Stimulated activated CD8-positive, alpha-beta memory T cell treated with anti-CD3 and anti-CD28 coated beads, Interleukin-4, amount 100 ng/mL, for 4 hours (primary cell): ENCODE measurements at places on chromosomes 11 and 22.

- no peak for DNase-seq
Observed at GRCh38 chr11:33347490-33348125, 90.4 kb downstream of the HIPK3 start.

GRCh38 chr11:69644071-69644961, 3.4 kb downstream of the CCND1 start:
- no peak for DNase-seq

GRCh38 chr11:45169310-45170072, 23.1 kb downstream of the PRDM11 start:
- DNase-seq = no peak

DNA sequence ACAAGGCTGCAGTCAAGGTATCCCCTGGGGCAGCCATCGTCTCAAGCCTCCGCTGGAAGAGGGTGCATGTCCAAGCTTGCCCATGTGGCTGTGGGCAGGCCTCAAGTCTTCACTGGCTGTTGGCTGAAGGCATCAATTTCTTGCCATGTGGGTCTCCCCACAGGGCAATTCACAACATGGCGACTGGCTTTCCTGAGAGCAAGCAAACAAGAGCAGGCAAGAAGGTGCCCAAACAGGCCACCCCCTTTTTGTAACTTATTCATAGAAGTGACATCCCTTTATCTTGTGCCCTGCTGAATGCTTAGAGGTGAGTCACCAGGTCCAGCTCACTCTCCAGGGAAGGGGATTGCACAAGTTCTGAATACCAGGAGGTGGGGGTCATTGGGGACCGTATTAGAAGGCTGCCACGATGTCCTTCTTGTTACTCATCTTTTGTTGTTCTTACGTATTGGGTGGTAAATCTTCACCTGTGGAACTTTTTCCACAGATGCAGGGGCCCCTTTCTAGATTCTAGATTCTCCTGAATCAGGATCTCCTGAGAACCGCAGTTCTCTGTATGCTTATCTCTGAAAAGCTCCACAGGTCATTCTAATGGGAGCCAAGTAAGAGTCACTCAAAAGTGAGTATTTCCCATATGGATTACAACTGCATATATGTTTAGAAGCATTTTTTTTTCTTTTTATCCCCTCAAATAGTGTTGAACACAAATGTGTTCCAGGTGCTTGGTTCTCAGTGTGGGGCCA, 44.2 kb upstream of the MICAL2 start:
- DNase-seq = no peak

DNA sequence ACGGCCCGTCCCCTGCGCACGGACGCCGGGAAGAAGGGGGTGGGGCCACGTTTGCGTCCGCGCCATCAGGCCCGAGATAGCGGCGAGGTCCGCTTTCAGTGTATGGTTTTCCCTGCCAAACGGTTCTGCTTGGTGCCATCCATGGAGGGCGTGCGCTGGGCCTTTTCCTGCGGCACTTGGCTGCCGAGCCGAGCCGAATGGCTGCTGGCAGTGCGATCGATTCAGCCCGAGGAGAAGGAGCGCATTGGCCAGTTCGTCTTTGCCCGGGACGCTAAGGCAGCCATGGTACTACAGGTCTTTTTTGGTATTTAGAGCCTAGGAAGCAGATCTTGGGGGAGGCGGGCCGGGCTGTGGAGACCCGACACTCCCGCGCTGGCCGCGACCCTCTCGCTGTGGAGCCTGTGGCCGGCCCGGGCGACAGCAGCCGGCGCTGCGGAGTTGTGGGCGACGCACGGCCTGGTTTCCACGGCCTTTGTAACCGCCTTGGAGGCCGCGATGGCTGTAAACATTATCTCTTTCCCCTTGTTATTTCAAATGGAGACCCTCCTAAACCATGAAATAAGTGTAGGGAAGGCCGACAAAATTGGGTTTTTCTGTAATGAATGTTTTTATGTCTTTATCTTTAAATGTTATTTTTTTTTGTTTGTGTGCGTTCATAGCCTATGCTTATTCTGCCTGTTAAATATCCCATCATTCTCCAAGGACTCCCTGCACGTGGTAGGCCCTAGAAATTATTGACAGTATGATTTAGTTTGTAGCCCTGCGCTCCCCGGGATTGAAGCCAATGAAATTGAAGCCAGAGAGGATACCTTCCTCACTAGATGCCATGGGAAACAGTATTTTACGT, at the start of gene AASDHPPT:
TSS of gene AASDHPPT (plus strand) at position 54 of the 847 bp plus-strand sequence. CDS start at position 103, 49 bp downstream.
- no peak for DNase-seq

DNA sequence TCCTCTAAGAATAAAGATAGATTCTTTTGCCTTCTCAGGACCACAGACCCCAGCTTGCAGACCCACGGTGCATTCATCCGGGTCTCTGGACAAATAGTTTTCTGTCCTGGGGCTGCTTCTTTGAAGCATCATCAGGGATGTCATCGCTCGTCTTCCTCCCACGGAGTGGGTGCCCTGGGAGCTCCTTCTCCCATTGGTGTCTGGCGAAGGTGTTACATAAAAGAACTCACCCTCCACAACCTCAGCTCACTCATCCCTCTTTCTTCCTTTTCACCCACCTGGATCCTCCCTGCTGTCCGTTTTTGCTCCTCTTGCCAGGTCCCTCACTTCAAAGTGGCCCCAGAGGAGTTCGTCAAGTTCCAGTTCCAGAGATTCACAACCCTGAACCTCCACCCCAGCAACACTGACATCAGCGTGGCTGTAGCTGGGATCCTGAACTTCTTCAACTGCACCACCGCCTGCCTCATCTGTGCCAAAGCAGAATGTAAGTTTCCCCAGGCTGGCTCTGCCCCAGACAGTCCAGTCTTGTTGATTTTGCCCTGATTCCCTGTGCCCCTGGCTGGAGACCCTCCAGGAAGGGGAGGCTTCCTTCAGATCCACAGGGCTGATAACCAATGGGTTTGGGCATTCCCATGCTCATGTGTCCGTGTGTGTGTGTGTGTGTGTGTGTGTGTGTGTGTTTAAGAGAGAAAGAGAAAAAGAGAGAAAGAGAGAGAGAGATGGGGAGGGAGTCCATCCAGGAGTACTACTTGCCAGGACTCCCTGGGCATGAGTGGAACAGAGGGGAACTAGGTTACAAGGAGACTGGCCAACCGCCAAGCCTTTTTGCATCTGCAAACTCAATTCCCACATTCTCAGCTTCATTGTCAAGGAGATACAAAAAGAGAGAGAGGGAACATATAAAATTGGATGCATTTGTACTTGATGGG, 204.2 kb upstream of the TBCEL start:
- DNase-seq = no peak

DNA sequence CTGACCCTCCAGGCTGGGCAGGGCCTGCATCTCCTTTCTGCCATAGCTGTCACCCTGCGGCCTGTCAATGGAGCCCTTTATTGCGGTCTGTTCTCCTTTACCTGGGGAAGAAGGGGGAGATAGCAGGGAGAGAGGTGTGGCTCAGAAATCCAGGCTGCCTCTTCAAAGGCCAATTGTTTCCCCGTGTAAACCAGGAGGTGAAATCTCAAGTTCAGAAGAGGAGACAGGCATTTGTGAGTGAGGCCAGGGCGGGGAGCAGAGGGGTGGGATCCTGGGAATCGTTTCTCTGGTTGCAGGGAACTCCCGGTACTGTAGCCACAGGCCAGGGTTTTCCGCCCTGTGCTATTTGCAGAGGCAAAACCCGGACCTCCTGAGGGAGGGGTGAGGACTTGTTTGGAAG, 9.1 kb downstream of the DCPS start:
- DNase-seq = no peak

GRCh38 chr22:46073683-46074504, 76.4 kb upstream of the PPARA start:
- no peak for DNase-seq

DNA sequence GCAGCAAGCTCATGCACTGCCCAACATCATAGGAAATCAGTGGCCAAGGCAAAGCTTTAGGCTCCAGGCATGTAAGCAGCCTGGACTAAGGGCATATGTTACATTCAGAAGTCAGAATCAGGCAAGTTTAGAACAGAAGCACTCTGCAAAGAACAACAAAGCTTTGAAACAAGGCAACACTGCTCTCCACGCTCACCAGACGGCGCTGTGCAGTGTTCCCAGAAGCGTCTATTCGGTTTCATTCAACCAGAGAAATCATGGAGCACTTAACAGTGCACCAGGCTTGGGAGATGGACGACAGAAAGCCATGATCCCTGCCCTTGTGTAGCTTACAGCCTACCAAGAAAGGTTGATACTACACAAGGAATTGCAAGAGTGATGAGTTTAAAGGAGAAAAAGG, 555.8 kb downstream of the BUD13 start:
- no peak for DNase-seq

DNA sequence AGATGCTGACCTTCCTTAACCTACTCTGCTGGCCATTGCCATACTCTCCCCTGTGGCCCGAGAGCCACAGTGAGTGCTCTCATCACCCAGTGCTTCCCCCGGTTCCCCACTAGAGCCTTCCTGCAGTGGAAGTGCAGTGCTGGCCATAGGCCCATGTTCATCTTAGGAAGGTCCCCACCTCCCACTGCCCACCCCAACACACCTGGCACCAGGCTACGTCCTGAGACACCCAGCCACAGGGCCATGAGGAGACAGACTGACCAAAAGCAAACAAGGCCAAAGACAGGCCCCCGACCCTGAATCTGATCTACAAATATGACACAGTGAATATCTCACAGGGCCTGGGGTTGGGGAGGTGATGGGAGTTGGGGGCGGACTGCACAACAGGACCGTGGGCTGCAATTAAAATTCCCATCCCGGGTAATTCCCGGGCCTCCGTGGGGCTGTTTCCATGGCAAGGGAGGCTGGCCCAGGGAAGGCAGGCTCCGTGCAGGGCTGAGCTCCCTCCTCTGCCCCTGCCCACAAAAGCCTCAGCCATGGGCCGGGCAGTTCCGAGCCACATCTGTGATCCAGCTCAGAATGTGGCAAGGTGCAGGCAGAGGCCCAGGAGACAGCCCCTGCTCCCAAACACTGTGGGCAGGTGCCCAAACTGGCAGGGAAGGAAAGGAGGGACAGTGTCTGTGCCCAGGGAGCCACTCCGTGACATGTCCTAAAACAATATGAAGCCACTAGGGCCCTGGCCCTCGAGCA, 5.1 kb upstream of the CHST1 start:
- no peak for DNase-seq

DNA sequence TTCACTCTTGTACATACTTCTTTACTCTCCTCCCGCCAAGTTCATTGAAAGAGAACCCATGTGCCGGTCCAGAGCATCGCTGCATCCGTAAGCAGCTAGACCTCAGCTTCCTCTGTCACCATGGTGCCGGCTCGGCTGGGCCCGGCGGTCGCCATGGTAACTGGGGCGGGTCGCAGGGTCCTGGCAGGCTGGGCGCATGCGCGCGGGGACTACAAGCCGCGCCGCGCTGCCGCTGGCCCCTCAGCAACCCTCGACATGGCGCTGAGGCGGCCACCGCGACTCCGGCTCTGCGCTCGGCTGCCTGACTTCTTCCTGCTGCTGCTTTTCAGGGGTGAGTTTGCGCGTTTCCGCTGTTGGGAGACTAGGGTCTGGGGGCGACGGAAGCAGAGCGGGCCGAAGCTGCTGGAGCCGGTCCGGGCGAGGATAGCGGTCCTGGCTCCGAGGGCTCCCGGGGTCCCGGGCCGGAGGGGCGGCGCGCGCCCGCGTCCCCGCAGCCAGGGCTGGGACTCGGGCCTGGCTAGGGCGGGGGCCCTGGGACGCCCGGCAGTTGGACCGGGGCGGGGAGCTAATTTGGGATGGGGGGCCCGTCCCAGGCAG, at the start of gene JAM3:
TSS of gene JAM3 (plus strand) at position 244 of the 597 bp plus-strand sequence. CDS start at position 256, 12 bp downstream.
- peak; percentile 91 for DNase-seq

GRCh38 chr11:72160319-72160718, 24.8 kb downstream of the FOLR3 start:
- DNase-seq = no peak
